ENCODE measurements at places on chromosomes 16 and 17.
A peak's percentile ranks its signal among the peaks of the same experiment; 100 is the strongest.

DNA sequence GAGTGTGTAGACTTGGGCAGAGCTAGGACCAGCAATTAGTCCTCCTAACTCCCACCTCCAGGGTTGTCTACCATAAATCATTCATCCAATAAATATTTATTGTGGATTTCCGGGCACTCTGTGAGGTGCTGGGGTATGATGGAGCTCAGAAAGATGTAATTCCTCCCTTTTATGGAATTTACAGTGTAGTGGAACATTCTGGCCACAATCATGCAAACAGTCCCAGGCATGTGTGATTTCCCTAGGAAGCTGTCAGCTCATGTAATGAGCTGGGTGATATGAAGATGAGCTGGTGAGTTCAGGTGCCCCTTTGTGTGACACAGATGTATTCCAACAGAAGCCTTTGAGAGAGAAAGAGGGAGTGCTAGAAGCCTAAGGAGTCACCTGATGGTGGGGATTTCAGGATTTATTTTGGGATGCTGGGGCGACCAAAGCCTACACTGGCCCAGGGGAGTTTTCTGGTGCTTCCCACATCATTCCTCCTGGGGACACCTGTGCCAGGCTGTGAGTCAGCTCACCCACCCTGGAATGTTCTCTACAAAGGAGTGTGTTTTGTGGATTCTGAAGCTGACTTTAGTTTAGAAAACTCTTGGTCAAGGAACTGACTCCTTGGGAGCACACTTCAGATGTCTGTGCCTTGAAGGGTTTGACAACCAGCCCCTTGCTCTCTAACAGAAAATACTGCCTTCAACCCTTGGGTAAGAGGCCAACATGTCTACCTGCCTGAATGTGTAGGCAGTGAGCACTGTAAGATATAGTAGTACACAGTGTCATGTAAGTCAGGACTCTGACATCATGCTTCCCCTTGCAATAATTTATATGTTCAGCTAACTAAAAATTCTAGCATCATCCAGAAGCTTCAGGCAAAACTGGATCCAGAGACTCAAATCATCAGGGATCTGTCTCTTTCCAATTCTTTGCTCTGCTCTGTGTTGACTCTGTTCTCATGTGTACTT is 42.9 kb downstream of the HS3ST4 start:
- no peak for DNase-seq

GRCh38 chr16:11562941-11563340 is 23.8 kb downstream of the LITAF start:
- DNase-seq = no peak

DNA sequence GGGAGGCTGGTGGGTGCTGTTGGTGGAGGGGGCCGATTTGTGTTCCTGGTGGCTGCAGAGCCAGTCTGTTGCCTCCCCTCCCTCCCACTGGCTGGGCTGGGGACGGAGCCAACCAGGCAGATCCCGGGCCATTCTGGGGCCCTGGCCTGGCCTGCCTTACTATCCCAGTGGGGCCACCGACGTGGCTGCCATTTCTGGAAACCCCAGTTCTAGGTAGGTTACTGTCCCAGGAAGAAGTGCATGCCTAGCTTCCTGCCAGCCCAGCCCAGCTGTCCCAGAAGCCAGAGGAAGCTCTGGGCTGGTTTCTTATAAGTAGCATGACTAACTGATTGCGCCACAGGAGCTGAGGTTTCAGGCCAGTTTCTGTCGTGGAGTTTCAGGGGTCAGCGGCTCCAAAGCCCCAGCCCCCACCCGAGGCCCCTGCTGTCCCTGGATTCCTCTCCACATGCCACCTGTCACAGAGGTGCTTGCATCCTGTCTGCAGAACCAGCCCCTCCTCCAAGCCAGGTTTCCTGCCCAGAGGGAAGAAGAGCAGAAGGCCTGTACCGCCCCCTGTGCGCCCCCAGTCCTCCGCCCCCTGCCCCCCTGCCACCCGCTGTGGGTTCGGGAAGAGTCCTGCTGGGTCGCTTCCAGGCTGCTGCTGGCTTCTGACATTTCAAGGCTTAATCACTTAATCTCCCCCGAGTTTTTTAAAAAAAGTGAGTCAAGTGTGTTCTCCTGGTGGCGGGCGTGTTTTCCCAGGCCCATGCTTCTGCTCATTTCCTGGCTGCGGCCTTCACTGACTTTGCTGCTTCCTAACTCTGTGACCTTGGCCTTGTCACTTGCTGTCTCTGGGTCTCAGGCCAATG is 13.2 kb downstream of the IL4R start:
- DNase-seq = peak; percentile 86

DNA sequence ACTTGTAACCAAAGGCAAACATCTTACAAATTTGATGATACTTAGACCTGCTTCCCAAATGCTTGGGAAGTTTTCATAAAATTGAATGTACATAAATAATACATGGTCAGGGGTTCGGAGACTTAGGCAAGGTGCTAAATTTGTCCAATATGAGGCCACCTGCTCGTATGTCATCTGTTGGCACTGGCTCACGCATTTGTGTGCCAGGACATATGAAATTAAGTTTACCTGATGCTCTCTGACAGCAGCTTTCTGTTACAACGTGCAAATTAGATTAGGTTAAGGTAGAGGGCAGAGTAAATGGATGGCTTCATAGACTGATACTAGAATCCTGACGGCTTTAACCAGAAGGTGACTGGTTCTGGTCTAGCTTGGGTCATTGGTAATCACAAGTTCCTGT is 970.3 kb upstream of the RBFOX1 start:
- DNase-seq = no peak

GRCh38 chr17:57911834-57912673 is 43.2 kb downstream of the CUEDC1 start:
- DNase-seq = no peak

DNA sequence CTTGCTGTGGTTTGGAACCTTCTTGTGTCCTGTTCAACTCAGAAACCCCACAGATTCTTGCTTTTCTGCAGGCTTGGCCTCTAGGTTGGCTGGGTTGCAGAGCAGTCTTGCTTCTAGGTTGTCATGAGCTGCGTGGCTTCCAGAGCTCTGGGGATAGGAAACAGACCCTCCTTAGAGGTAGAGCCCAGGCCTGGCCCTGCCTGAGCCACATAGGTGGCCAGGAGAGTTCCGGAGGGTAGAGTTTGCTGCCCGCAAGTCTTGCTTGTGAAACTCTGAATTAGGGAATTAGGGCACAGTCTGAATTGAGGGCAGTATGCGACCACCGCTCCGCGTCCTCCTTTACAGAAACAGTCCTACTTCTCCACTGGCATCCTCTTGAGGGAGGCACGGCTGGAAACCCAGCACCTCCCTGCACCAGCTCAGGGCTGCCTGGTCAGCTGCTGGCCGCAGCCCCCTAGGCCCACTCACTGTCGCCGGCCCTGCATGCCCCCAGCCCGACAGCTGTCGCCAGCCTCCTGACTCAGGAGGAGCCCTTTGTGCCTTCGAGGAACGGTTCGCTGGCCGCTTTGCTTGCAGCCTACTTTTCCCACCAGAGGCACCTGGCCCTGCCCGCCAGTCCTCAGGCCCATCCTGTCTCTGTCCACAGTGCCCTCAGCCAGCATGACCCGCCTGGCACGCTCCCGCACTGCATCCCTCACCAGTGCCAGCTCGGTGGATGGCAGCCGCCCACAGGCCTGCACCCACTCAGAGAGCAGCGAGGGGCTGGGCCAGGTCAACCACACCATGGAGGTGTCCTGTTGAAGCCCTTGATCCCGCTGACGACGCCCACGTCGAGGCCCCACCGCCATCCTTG is 4.3 kb upstream of the SETD6 start:
- DNase-seq = no peak

DNA sequence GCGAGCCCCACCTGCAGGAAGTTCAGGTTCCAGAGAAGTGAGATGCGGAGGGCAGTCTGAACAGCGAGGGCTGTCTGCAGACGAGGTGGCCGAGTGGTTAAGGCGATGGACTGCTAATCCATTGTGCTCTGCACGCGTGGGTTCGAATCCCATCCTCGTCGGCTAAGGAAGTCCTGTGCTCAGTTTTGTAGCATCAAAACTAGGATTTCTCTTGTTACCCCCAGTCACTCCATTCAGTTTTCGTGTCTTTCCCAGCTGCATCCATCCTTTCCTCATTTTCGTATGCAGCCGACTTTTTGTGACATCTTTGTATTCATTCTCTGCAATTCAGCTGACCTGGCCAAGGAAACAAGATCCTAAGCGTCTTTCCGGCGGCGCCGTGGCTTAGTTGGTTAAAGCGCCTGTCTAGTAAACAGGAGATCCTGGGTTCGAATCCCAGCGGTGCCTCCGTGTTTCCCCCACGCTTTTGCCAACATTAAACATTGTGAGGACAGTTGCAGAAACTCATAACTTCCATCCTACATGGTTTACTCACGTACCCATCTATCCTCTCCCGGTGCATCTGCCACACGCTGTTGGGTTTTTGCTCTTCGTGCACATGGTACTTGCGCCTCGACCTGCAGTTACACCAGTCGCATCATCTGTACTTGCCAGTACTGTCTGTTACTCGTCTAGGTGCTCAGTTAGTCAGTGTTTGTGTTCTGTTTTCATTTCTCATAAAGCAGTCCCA is 3.0 kb downstream of the BORCS6 start:
- peak; percentile 72 for DNase-seq
